ENCODE measurements at places on chromosomes 6 and 20. TPM values are rescaled to one million over a fixed set of nuclear protein-coding genes. Genes with fewer than 3 reads are reported as not detected.

The SALL4 gene
- 0.46 TPM for total RNA-seq

DNA sequence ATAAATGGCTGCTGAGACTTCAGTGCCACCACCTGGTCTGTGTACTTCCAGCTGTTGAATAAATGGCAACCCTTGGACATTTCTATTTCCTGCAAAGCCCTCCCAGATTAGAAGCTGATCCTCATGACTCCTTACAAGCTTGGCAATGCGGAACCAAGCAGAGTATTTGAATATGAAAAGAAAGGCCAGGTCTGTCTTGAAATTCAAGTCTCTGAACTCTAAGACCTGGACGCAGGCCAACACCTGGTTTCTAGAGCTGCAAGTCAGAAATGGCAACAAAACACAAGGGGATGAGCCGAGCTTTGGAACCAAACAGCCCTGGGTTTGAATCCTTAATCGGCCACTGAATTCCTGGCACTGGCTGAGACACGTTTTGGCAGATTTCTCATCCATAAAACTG, 353.4 kb downstream of the PTPRT start:
- H3K36me3 ChIP-seq: no peaks in the 10 kb centered on the region
- H3K27ac ChIP-seq: no peak overlapping the region
- H3K27me3 ChIP-seq: no peaks in the 10 kb centered on the region
- no peak overlapping the region for H3K4me3 ChIP-seq

- no peaks in the 10 kb centered on the region for H3K27me3 ChIP-seq
- no peaks in the 10 kb centered on the region for H3K4me1 ChIP-seq
- no peaks in the 10 kb centered on the region for H3K36me3 ChIP-seq
- no peak for DNase-seq
Observed at GRCh38 chr20:24672886-24673677, 203.7 kb downstream of the SYNDIG1 start.

GRCh38 chr6:7201732-7202541, 94.2 kb downstream of the RREB1 start:
- H3K4me3 ChIP-seq: no peak overlapping the region
- H3K4me1 ChIP-seq: no peaks in the 10 kb centered on the region
- DNase-seq: no peak
- H3K36me3 ChIP-seq: peaks cover 31% of the 10 kb centered on the region

The AIF1 gene
- total RNA-seq: 62.0 TPM
